ENCODE measurements at places on chromosomes 13 and 19.

DNA sequence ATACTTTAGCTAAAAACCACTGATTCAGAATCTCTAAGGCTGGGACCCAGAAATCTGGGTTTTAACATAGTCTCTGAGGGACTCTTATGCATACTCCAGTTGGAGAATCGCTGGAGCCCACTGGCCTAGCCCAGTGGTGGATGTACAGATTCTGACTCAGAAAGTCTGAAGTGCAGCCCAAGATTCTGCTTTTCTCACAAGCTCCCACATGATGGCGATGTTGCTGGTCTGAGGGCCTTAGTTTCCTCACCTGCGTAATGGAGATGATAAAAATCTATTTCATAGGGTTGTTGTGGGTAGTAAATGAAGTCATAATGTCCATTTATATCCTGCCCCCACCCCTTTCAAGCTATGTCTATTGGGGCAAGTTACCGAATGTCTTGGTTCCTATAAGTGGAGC is 7.7 kb upstream of the CDADC1 start:
- no peak for DNase-seq

DNA sequence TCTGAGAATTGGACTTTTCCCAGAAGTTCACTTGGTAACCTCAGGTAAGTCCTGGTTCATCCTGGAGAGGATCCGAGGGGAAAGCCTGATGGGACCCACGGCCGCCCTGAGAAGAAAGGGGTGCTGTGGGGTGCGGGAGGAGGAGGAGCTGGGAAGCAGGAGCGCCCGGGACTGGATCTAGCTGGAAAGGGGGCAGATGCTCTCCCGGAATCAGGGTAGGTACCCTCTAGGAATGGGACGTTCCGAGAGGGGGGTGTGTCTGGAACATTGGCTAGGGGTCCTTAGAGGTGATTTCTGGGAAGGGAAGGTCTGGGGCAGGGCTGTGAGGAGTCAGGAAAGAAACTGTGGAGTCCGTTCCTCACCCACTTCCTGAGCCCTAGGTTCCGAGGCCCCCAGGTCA is 38.7 kb upstream of the ZNF492 start:
- no peak for DNase-seq

- no peak for DNase-seq
Measured at GRCh38 chr19:36707134-36707533, 19.7 kb downstream of the ZNF567 start.

DNA sequence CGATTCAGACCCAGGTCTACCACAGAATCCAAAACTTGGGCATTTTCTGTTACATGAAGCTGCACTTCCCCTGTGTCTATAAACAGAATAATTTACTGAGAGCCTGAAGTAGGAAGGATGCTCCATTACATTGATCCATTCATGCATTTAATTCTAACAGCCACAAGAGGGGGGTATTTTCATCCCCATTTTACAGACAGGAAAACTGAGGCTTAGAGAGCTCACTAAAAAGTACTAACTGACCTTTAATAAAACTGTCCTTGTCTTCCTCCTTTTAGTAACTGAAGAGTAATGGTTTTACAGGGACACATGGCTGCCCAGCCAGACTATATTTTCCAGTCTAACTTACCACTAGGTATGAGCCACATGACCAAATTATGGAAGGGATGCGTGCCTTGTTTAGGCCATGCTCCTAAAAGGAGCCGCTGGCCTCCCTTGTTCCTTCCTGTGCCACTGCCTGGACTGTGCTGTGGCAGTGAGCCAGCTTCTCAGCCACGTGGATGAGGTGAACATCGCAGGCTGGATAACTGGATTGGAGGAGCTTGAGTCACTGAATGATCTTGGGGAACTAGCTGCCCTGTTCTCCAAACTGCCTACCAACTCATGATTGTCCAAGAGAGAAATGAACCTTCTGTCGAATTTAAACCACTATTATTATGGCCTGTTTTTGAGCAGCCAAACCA is 108.3 kb downstream of the DOCK9 start:
- no peak for DNase-seq

- no peak for DNase-seq
Measured at GRCh38 chr13:85278851-85279250, 520.4 kb downstream of the SLITRK6 start.

- no peak for DNase-seq
Measured at GRCh38 chr19:35342430-35342829, 5.3 kb upstream of the FFAR1 start.

- DNase-seq = no peak
Measured at GRCh38 chr13:106484537-106485193, 50.8 kb downstream of the EFNB2 start.

DNA sequence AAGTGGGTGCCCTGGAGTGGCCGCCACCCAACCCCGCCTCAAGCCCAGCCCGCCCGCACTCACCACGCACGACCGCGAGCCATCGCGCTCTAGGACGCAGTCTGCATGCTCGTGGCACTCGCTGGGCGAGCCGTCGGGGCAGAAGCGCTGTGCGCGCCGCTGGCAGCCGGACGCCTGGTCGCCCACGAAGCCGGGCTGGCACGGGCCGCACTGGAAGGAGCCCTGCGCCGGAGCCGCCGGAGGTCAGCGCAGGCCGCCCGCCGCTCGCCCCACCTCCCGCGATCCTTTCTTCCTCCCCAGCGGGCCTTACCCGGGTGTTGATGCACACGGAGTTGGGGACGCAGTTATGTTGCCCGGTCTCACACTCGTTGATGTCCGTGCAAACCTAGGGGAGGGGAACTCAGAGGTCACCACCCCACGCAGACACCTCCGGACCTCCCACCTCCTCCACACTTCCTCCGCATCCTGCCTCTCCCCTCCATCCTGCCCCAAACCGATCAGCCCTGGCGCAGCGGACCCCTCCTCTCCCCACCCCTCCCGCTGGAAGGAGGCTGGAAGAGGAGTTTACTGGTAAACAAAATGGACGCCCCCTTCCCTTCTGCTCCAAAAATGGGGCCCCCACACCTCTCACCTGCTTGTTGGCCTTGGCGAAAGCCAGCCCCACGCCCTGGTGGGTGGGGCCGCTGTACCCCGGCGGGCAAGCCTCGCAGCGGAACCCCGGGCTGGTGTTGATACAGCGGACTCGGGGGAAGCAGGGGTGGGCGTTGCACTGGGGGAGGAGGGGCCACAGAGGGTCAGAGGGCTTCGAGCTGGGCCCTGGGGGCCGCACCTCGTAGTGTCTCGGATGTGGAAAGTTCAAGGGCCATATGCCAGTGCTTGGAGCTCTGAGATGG is 2.3 kb downstream of the COMP start:
- DNase-seq = peak; percentile 35

DNA sequence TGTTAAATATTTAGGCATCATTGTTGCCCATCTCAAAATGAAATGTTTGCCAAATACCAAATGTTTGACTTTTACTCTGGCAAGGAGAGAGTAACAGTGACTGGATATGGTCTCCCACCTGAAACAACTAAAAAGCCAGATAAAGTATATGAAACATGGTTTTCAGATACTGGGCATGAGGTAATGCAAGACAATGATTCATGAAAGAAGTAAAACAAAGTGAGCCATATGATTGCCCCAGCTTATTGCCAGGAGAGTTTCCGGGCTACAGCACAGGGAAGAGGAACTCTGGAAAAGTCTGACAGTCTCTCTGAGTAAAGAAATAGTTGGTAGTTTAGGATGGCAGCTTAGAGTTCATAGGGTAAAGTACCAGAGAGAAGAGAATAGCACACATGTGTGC is 354.6 kb downstream of the DNAJC15 start:
- DNase-seq = no peak

- no peak for DNase-seq
Measured at GRCh38 chr19:39145180-39145953, 19.8 kb downstream of the PAK4 start.

GRCh38 chr19:8251025-8251472 is 41.9 kb downstream of the CERS4 start:
- no peak for DNase-seq

DNA sequence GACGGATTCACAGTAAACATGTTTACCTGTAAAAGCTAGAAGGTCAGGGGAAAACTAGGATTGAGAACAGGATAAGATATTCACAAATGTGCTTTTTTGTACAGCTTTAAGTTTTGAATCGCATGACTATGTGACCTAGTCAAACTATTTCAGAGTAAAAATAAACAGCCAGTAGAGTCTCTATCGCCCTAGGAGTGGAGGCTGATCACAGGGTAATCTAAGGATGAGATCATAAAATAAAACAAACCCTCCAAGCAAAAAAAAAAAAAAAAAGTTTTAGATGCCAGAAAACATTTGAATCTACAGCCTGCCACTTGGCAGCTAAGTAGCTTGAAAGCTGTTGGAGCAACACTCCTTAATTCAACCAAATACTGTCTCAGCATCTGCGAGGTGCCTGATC is 26.8 kb downstream of the ZNF350 start:
- DNase-seq = no peak

- no peak for DNase-seq
Measured at GRCh38 chr13:85601526-85601925, 197.7 kb downstream of the SLITRK6 start.

DNA sequence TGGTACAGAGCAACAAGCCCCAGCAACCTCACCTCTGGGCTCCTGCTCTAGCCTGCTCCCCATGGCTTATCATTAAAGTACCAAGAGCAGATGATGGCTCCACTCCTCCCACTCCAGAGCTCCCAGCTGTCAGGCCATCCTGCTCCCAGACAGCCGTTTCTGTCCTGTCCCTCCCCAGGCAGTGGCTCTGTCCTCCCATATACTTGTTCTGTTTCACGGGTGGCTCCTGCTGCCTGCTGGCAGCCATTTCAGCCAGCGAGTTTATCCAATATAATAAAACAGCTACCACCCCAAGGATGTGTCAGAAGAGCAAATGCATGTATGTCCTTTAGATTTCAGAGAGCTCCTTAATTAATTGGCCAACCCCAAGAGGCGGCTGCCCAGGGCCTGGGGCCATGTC is 79.4 kb upstream of the VSTM2B start:
- no peak for DNase-seq
